NCI-H1105 (cell line): ENCODE measurements at places on chromosomes 11 and 22.

GRCh38 chr22:41598891-41599635, 9.4 kb upstream of the PMM1 start:
- DNase-seq: no peak

DNA sequence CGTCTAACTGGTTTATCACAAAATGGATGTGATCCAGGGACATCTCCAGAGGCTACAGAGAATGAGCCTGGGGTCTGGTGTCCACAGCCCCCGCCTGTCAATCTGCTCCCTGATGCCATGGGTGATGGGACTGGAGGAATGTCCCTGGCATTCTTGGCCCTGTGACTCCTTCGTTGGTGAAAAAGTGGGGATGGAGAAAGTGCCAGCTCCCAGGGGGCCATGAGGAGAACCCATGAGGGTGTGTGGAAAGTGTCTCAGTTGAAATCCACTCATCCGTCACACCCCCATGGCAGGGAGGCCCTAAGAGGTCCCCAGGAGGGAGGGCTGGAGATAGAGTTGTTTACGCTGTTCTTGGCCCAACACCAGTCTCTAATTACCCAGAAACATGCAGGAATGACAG, 322.0 kb downstream of the CTTN start:
- no peak for DNase-seq

GRCh38 chr11:126696982-126697381, 303.6 kb downstream of the KIRREL3 start:
- DNase-seq: no peak

DNA sequence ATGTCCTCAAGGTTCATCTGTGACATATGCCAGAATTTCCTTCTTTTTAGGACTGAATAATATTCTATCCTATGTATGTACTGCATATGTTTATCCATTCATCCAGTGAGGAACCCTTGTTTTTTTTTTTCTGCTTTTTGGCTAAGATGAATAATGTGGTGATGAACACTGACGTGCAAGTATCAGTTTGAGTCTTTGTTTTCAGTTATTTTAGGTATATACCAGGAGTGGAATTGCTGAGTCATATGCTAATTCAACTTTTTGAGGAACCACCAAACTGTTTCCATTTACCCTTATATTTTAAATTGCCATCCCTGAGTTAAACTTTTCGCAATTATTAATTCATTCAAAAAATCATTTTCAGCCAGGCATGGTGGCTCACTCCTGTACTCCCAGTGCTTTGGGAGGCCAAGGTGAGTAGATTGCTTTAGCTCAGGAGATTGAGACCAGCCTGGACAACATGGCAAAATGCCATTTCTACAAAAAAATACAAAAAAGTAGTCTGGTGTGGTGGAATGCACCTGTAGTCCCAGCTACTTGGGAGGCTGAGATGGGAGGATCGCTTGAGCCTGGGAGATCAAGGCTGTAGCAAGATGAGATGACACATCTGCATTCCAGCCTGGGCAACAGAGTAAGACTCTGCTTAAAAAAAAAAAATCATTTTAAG, 64.2 kb downstream of the MICAL2 start:
- no peak for DNase-seq

DNA sequence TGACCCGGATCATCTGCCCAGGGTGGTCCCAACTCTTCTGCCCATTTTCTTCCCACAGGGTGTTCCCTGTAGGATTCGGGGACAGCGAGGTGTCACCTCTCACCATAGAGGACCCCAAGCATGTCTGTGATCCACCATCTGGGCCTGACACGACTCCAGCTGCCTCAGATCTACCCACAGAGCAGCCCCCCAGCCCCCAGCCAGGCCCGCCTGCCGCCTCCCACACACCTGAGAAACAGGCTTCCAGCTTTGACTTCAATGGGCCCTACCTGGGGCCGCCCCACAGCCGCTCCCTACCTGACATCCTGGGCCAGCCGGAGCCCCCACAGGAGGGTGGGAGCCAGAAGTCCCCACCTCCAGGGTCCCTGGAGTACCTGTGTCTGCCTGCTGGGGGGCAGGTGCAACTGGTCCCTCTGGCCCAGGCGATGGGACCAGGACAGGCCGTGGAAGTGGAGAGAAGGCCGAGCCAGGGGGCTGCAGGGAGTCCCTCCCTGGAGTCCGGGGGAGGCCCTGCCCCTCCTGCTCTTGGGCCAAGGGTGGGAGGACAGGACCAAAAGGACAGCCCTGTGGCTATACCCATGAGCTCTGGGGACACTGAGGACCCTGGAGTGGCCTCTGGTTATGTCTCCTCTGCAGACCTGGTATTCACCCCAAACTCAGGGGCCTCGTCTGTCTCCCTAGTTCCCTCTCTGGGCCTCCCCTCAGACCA, 24.0 kb downstream of the CSF2RB start:
- DNase-seq: no peak
